HL-60 (cell line): ENCODE measurements at places on chromosomes 7 and 10.

GRCh38 chr7:157004521-157005455 is 5.7 kb downstream of the MNX1 start:
- DNase-seq: no peak

- DNase-seq: no peak
Measured at GRCh38 chr7:47480576-47481538, 101.1 kb downstream of the TNS3 start.

- no peak for DNase-seq
Measured at GRCh38 chr7:77684030-77684429, 12.2 kb upstream of the RSBN1L start.

- DNase-seq: no peak
Measured at GRCh38 chr7:1698201-1698600, 28.1 kb downstream of the ELFN1 start.

DNA sequence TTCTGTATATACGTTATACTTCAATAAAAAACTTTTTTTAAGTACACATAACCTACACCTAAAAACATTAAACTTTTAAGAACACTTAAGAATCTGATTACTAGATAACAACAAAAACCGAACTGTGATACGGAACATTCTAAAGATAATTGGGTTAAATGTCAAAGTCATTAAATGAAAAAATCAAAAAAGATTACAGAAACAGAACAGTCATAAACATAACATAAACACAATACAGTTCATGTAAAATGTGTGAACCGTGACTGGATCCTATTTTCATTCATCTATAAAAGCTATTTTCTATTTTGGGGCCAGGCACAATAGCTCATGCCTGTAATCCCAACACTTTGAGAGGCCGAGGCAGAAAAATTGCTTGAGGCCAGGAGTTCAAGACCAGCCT is 38.6 kb downstream of the ATE1 start:
- DNase-seq: no peak

DNA sequence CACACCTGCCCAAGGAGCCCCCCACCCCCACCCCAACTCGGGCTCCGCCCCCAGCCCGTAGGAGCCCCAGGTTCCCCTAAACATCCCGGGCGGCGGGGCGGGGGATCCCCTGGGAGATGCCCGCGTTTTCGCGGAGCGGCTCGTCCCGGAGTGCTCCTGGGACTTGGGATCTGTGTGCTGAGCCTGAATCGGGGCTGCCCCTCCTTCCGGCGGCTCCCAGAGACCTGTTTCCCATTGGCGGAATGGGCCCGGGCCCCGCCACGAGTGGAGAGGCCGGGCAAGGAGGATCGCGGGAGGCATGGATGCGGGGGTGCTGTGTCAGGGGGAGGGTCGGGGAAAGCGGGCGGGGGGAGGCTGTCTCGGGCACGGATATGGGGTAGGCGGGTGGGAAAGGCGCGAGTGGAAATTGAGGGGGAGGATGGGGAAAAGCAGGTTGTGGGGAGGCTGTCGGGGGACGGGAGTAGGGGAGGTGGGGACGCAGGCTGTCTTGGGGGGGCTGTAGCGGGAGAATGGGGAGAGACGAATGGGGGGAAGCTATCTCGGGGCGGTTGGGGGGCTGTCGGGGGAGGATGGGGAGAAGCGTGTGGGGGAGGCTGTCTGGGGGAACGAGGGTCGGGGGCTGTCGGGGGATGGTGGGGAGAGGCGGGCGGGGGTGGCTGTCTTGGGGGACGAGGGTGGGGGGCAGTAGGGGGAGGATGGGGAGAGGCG is 572 bp upstream of the BHLHA15 start:
- DNase-seq: no peak

GRCh38 chr10:74103560-74104258 is 46.9 kb downstream of the AP3M1 start:
- no peak for DNase-seq

DNA sequence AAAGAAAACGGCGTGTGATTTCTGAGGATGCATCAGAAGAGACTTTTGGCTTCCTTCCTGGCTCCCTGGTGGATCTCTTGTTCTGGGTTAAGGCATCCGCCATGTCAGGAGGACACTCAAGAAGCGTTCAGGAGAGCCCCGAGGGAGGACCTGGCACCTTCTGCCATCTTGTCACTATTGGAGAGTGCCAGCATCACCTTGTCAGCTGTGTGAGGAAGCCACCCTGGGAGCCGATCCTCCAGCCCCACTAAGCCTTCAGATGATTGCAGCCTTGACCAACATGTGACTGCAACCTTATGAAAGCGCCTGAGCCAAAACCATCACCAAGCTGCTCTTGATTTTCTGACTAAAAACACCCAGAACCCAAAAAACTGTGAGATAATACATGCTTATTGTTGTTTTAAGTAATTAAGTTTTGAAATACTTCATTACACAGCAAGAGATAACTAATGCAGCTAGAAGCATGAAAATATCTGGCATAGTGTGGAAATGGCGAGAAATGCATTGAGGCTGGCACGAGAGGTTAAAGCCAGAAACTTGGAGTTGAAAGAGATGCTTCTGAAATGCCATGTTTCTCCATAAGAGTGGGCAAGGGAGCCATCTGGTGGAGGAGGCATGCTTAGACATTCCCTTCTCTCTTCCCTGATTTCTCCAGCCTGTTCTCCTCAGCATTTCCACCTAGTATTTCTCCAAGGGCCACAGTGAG is 5.4 kb upstream of the ZFYVE27 start:
- peak; percentile 62 for DNase-seq

DNA sequence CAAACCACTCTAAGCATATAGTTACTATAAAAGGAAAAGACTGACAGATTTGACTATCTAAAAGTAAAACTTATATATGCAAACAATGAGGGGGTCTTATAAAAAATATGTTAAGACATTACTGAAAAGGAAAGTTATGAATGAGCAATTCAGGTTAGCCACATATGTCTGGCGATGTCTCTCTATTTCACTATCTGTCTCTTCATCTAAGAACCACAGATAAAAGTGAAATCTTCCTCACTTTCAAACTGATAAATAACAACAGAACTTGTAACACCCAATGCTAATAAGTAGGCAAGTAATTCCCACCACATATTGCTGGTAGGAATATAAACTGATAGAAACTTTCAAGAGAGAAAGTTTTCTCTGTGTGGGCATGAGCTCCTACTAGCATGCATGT is 138.2 kb downstream of the CHCHD3 start:
- no peak for DNase-seq

DNA sequence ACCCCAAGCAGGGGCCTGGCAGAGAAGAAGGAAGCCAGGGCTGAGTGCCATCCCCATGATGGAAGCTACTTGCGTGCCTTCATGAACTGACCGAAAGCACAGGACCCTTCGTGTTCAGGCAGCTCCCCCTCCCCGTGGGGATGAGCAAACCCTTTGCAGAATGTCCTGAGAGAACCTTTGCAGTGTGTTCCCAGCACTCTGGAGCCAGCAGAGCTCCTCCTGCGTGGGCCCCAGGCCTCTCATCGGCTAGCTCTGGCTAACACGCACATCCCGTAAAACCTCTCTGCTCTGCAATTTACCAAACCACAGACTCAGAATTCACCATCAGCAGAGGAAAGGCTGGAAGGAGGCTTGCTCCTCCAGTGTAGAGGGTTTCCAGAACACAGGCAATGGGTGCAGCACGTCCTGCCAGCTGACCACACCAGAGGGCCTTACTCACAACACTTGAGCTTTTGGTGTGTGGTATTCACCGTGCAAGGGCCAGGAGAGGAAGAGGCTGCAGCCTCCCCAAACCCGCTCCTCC is 3.1 kb downstream of the SH3PXD2A start:
- peak; percentile 22 for DNase-seq

- DNase-seq: no peak
Measured at GRCh38 chr7:39509912-39510311, 56.3 kb upstream of the YAE1 start.
